ENCODE measurements at places on chromosomes 5 and 9.

GRCh38 chr5:45402804-45403455, 293.2 kb downstream of the HCN1 start:
- DNase-seq = no peak

DNA sequence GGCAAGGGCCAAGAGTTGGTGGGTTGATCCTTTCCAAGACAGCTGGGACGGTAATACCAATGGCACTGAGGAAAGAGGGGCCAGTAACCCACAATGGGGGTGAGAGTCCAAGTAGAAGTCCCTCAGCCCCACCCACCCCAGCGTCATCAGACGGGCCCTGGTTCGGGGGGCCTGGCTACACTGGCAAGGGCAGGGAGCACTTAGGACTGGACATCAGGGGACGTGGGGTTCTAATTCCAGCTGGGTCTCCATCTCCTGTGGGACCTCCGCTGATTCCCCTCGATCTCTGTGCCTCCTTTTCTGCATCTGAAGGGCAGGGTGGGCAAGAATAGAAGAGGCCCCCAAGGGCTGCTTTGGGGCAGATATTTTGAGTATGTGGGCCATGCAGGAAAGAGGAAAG, 53.5 kb upstream of the FCN1 start:
- DNase-seq = no peak

DNA sequence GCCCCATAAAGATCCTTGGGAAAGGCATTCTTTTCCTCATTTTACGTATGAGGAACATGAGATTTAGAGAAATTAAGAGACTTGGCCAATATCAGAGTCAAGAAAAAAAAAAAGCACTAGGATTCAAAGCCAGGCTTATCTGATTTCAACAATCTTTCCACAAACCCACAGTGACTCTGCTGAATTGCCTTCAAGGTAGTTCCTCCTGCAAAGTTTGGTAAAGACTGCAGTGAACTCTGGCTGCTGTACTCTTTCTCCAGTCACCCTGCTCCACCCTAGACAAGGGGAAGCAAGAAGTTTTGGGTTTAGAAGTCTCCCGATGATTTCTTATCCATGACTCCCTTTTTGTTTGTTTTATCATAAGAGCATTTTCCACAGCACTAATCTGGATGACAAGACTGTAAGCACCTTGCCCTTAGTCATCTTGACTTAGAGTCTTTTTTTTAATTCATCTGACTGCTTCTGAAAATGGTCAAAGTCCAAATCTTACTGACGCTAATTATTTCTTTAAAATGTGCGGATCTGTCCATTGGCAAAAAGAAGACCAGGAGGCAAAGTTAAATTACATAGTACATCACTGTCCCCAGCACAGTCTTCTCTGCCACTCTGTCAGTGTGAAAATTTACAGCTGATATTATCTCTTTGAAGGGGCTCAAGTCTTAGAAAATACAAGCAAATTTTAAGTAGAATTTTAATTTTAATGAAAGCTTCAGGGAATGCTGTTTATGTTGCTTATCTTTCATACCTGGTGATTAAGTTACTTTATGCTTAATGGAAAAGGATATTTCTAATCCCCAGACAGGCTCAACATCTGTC, 180.1 kb downstream of the TTLL11 start:
- DNase-seq = no peak

GRCh38 chr5:180047667-180048066, 23.9 kb downstream of the RNF130 start:
- DNase-seq = no peak

GRCh38 chr9:68995776-68996175, 18.1 kb downstream of the PRKACG start:
- DNase-seq = no peak

DNA sequence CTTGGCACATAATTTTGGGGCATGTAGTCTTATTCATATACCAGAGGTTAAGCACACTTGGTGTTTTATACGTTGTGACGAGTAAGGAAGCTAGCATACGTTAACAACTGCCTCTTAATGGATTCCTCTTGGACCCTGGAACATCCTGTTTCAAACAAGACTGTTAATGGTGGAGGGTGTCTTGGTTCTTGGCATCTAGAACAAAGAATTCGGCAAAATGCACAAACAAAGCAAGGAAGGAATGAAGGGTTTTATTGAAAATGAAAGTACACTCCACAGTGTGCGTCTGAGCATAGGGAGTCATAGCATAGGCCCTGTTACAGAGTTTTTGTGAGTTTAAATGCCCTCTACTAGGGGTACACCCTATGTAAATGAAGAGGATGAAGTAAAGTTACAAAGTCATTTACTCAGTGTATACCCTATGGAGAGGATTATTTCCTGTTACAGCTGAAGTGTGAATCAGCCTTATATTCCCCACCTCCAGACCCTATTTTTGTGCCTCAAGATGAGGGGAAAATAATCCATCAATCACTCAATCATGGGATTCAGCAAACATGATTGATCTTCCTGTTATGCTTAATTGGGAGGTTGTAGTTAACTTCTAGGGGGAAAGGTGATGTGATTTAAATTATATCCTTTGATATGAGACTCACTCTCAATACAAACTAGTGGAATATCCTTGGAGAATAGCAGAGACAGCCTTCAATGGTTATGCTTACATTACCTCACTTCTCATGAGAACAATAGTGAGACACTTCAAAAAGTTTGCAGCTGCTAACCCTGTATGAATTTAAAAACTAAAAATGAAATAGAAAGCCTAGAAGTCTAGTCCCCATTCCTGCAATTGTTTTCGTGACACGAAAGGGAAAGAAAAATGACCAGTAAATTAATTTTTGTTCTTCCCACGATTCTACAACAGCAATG, 84.9 kb upstream of the MYO10 start:
- no peak for DNase-seq

DNA sequence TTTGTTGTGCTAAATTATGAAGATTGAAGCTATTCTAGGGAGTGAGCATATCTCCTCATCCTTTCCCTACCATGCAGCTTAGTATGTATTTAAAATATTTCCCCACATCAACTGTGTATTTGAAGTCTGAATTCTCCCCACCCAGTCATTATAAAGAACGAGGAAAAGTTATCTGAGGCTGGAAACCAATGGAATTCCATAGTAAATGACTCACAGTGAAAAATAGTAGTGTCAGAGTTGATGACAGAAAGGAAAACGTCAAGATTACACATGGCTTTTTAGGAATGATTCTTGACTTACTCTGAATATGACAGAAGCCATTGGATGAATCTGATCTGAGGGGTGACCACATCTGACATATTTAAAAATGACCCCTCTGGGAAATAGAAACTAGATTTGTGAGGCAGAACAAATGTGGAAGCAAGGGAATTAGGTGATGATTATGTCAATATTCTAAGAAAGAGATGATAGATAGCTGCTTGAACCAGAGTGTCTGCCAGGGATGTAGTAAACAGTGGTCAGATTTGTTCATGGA, 1768.9 kb upstream of the CDH9 start:
- no peak for DNase-seq

DNA sequence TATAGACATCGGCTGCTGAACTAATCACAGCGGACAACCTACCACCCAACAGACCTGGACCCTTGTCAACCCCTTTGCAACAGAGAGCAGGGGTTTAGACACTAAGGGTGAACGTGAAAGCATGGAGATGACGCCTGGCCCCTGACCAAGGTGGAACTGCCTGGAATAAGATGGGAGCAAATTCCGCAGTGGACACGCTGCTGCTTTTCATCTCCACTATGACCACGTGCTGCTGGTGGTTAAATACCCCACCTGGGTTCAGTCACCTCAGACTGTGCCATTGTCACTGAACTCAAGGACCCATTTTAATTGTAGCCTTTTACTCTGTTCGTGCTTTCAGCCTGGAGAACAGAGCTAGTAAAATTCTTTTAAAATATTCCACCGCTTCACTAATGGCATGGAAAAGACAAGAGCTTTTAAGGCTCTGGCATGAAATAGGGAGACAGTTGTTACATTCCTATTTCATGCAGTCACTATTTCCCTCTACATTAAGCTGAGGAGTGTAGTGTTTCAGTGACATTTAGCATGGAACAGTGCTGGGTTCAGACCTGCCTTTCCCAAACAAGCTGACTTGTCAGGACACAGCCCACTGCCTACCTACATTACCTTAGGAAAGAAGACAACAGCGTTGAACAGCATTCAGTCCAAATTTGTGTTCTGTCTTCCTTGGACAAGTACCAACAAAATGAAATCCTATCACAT, 96.8 kb downstream of the ANKRD18B start:
- DNase-seq = no peak

Measured in activated CD8-positive, alpha-beta memory T cell treated with anti-CD3 and anti-CD28 coated beads for 1 hour (primary cell).